ENCODE measurements at places on chromosomes 4 and X.

DNA sequence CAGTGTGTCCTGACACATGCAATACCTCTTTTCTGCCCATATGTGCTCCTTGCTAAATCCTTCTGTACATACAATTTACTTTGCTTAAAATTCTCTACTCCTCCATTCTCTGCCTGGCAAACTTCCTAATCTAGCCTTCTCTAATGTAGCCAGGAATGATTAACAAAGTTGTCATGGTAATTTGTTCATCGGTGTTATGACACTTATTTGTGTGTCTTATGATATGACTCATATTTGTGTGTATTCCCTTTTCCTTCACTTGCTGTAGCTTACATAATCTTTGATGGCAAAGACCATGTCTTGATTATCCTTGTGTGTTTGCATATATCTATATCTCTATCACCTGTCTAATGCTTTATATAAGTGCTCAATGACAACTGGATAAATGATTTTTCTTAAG, 133.3 kb downstream of the COL25A1 start:
- DNase-seq: no peak

DNA sequence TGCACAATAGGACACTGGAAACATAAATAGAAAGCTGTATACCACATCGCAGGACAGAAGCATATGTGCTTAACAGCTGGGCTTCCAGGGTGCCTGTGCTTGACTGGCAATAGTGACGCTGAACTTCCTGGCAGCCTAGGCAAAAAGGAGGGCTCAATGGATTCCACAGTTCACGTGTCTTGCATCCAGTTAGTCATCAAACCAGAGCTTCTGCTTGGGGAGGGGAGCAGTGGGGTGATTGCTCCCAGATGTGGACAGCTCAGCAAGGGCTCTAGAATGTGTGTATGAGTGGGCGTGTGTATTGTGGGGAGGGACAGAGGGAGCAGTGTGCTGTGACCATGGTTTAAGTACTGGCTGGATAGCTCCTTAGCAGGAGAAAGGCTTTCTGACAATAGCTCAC, 2.3 kb downstream of the PRRG3 start:
- DNase-seq: no peak

GRCh38 chrX:144259054-144259453, 375.2 kb downstream of the UBE2NL start:
- no peak for DNase-seq

DNA sequence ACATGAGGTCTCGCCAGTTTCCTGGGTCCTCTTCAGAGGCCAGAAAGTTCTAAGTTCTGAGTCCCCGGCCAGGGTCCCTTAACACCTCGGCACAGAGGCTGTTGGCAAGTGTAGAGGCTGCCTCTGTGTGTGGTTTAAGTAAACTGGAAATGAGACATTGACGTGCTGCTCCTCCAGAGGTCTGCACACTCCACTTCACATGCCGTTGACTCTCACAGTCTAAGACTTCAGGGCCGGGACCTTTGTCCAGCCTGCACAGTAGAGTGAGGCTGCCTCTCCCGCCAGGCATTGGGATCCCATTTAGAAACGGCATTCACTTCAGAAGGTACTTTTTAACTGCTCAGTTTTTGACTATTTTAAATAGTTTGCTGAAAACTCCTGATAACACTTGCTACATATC, 10.6 kb upstream of the TADA2B start:
- DNase-seq: no peak

GRCh38 chr4:125461676-125462363, 147.1 kb downstream of the FAT4 start:
- DNase-seq: no peak

DNA sequence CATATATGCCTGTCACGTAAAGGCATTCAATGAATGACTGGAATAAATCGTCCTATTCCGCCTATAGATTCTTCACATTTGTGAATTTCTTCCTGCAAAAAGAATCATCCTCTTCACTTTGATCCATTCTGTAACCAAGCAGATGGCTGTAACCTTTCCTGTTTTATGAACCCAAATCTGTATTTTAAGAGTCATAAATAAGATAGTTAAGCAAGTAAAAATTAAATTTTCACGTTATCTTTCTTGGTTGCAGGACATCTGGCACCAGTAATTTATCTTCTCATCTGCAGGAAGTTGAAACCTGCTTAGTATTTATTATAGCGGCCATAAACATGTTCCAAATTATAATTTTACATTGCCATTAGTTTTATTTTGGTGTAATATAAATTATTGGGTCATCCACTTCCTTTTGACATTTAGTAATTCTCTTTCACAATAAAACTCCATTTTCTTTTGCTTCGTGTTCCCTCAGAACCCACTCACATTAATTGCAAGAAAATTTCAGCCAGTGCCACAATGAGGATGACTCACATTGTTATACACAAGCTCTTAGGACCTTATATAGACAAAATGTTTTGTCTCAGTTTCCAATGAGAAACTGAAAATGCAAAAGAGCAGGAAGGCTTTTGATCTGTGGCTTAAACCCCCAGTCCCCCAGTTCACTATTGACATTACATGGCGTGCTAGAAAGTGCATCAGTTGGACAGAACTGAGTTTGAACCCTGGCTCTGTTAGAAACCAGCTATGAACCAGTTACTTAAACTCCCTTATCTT, 51.1 kb downstream of the TMEM156 start:
- no peak for DNase-seq
